ENCODE measurements at places on chromosomes 12 and 14.
A peak's percentile ranks its signal among the peaks of the same experiment; 100 is the strongest.

- DNase-seq = peak; percentile 70
Observed at GRCh38 chr14:75648066-75648838, 12.4 kb downstream of the ERG28 start.

DNA sequence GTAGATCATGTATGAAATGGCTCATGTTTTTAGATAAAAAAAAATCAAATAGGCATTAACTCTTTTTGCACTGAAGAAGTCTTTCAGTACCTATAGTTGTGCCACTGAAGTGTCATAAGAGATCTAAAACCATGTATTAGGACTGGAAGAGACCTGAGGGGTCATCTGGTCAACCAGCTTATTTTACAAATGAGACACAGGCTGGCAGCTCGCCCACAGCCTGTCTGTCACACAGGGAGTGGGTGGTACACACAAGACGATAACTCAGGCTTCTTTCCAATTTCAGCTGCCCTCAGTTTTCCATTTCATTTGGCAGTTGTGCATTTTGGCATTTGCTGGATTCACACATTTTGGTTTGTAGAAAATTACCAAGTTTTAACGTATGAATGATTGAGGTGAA, 34.7 kb downstream of the C12orf75 start:
- no peak for DNase-seq

DNA sequence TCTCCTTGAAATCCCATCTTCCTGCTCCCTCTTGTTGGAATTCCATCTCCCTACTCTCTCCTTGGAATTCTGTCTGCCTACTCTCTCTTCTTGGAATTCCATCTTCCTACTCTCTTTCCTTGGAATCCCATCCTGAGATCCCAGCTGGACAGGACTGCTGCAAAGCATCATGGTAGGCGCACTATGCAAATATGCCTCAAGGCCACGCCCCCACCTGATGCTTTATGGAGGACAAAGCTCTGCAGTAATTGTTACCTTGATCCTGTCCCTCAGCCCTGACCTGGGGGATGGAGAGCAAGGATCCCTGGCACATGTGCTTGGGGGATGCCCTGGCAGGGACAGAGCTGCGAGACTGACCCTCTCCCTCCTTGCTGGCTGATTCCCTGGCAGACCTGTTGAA, 185.6 kb downstream of the TBX5 start:
- DNase-seq = no peak

DNA sequence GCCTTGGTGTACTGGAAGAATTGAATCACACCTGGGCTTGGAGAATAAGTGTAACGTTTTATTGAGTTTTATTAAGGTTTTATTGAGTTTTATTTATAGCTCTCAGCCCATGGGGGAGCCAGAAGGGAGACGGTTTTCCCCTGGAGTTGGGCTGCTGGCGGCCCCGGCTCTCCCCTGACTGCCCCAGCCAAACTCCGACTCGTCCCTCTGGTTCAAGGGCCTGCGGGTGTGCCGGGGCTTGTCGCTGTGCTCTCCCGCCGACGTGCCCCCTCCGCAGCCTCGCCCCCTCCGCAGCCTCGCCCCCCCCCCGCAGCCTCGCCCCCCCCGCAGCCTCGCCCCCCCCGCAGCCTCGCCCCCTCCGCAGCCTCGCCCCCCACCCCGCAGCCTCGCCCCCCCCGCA, 326.1 kb upstream of the RTL1 start:
- no peak for DNase-seq

- no peak for DNase-seq
Observed at GRCh38 chr12:53344487-53344823, 8.3 kb upstream of the SP7 start.

Data from left lung (tissue), 14 donors.